Mesothelial cell of epicardium (in vitro differentiated cells): ENCODE measurements at places on chromosomes 3 and 15. TPM values are rescaled to one million over a fixed set of nuclear protein-coding genes. Genes with fewer than 3 reads are reported as not detected.

DNA sequence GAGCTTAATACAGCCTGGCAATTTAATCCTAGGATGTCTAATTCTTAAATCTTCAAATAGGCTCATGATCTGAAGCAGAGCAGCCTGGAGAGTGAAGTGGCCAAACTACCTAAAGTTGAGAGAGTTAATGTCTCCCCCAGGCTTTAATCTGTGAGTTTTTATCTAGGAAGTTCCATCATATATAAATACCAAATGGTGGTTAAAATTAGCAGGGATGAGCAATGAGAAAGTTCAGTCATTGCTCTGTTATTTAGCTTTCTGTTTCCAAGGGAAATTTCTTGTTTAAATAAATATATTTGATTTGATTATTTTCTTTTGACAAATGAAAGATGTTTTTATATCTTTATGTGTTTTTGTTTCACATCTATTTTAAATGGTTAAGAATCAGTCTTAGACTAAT is 274.4 kb upstream of the UMPS start:
- DNase-seq = no peak
- H3K4me1 ChIP-seq = no peaks in the 10 kb centered on the region
- H3K4me3 ChIP-seq = no peak overlapping the region
- no peak overlapping the region for H3K27ac ChIP-seq

DNA sequence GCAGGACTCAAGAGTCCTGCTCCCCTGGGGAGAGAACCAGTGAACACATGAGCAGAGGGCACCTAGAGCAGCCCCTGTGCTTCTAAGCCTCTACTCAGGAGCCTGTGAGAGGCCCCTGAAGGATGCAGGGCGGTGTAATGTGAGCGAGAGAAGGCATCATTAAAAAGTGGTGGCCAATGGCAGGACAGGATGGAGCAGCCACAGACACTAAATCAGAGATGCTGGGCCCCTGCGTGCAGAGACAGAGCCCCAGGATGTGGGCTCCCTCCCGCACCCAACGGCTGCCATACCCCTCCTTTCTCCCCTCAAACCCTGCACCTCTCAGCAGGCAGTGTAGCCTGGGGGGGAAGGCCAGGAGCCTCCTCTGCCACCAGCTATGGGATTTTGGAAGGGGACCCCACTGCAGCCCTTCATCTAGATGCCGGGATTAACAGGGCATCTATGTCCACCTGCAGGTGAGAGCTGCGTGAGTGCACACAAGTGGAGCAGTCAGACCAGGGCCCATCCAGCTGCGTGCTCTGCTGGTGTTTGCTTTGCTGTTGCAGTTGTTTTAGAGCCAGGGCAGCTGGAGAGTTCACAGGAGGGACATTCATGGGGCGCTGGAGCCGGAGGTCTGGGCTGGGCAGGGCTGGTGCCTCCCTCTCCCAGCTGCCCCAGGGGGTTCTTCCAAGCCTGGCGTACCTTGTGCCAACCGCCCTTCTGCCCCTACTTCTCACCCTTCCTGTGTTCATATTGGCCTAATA is 5.1 kb upstream of the IQSEC1 start:
- no peaks in the 10 kb centered on the region for H3K36me3 ChIP-seq
- no peak overlapping the region for H3K4me3 ChIP-seq
- no peaks in the 10 kb centered on the region for H3K4me1 ChIP-seq
- H3K27me3 ChIP-seq = peaks cover 57% of the 10 kb centered on the region
- DNase-seq = no peak

- no peaks in the 10 kb centered on the region for H3K27me3 ChIP-seq
- H3K27ac ChIP-seq = no peak overlapping the region
- peaks cover 12% of the 10 kb centered on the region for H3K4me1 ChIP-seq
- H3K4me3 ChIP-seq = no peak overlapping the region
Observed at GRCh38 chr3:52038227-52038626, 18.1 kb downstream of the DUSP7 start.

GRCh38 chr3:36124118-36124796 is 256.0 kb upstream of the STAC start:
- H3K27ac ChIP-seq = no peak overlapping the region
- H3K4me1 ChIP-seq = no peaks in the 10 kb centered on the region
- H3K36me3 ChIP-seq = no peaks in the 10 kb centered on the region
- DNase-seq = no peak
- no peak overlapping the region for H3K4me3 ChIP-seq

GOLGA6L26 gene
- total RNA-seq = not detected in 3 replicates

ATP13A4 gene
- 1.9 to 2.0 TPM (median 2.0 TPM) in 3 replicates for total RNA-seq
